SJSA1 (cell line): ENCODE measurements at places on chromosomes 4 and X. TPM values are rescaled to one million over a fixed set of nuclear protein-coding genes. Genes with fewer than 3 reads are reported as not detected.

The USP17L11 gene
- total RNA-seq: not detected in 2 replicates

GRCh38 chr4:61938250-61938846 is 738.2 kb downstream of the ADGRL3 start:
- no peaks in the 10 kb centered on the region for H3K36me3 ChIP-seq
- H3K4me1 ChIP-seq: no peaks in the 10 kb centered on the region
- no peak overlapping the region for H3K4me3 ChIP-seq
- no peak overlapping the region for H3K27ac ChIP-seq

The MAGEA12 gene
- total RNA-seq: not detected in 2 replicates

The GLRA3 gene
- total RNA-seq: not detected in 2 replicates

GRCh38 chr4:128161138-128161537 is 100.0 kb downstream of the LARP1B start:
- DNase-seq: no peak
- no peak overlapping the region for H3K4me3 ChIP-seq
- peaks cover 52% of the 10 kb centered on the region for H3K4me1 ChIP-seq
- no peaks in the 10 kb centered on the region for H3K36me3 ChIP-seq

- peaks cover 5% of the 10 kb centered on the region for H3K4me1 ChIP-seq
- H3K27ac ChIP-seq: no peak overlapping the region
- DNase-seq: no peak
- no peaks in the 10 kb centered on the region for H3K27me3 ChIP-seq
- H3K36me3 ChIP-seq: no peaks in the 10 kb centered on the region
- H3K4me3 ChIP-seq: no peak overlapping the region
Measured at GRCh38 chrX:10557166-10557565, 63.2 kb downstream of the MID1 start.

DNA sequence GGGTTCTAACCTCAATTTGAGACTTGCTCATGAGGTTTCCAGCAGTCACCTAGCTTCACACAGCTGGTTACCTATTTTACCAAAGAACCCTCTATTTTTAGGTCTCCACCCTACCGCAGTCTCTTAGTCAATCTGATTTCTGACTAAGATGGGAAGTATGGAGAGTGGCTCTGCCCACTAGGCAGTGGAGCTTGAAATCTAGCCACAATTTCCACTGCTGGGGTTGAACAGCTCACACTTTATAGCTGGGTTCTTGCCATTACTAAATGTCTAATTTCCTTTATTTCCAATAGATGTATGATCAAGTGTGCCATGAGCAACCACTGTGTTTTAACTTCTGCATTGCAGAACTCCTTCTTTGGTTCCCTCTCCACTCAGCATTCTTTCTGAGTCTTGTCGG is 43.1 kb downstream of the GASK1B start:
- no peak overlapping the region for H3K27ac ChIP-seq
- no peaks in the 10 kb centered on the region; the same call in 1 of the 2 replicates for H3K27me3 ChIP-seq
- no peak overlapping the region for H3K4me3 ChIP-seq
- no peak for DNase-seq
- H3K36me3 ChIP-seq: no peaks in the 10 kb centered on the region

The RHOXF1 gene
- not detected in 2 replicates for total RNA-seq

- DNase-seq: no peak
- H3K36me3 ChIP-seq: no peaks in the 10 kb centered on the region
- H3K4me3 ChIP-seq: no peak overlapping the region
- H3K27me3 ChIP-seq: no peaks in the 10 kb centered on the region
- H3K4me1 ChIP-seq: no peaks in the 10 kb centered on the region
Measured at GRCh38 chr4:65420036-65420435, 250.3 kb downstream of the EPHA5 start.

DNA sequence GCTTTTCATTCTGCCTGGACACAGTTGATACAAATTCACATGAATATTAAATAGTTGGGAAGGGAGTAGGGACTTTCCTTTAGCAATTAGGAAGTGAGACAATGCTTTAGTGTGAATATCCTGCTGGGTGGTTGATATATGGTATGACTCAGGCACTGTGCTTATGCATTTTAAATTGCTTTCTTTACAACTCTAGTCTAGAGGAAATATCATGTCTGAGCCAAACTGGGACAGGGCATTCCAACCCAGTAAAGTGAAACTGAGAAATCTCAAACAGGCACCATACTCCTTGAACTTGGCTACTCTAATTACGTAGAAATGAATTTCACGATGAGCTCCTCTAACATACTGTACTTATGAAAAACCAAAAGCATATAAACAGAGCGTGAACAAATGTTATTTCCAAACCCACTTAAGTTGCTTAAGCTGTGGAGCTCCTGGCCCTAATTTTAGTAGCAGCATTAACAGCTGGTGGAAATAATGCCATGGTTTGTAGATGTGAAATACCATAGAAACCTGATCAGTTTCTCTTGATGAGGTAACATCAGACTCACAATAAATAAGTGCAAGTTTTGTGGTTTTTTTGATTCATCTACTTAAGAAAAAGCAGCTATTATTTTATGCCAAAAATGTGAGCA is 242.9 kb upstream of the GK2 start:
- H3K27me3 ChIP-seq: no peaks in the 10 kb centered on the region
- no peak overlapping the region for H3K4me3 ChIP-seq
- peaks cover 7% of the 10 kb centered on the region; the same call in 1 of the 2 replicates for H3K4me1 ChIP-seq
- H3K36me3 ChIP-seq: no peaks in the 10 kb centered on the region
- DNase-seq: no peak

DNA sequence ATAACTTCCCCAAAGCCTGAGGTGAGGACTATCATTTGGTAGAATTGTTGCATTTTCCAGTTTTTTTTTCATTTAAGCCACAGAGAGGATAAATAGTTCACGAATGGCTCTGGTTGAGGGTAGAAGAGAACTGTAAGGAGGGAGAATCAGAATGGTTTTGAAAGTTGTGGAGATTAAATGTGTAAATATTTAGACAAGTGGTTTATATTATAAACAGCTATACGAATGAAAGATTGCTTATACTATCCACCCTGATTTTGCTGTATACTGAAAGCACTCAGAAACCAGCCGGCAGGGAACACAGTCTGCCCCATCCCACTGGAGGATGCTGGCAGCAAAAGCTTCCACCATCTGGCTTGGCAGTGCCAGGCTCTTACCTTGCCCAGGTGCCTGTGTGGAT is 341.1 kb downstream of the RAPGEF2 start:
- H3K36me3 ChIP-seq: no peaks in the 10 kb centered on the region

- H3K27ac ChIP-seq: no peak overlapping the region
- peaks cover 6% of the 10 kb centered on the region; the same call in 1 of the 2 replicates for H3K27me3 ChIP-seq
- H3K4me1 ChIP-seq: no peaks in the 10 kb centered on the region
- H3K4me3 ChIP-seq: no peak overlapping the region
Measured at GRCh38 chr4:68905598-68905938, 46.0 kb downstream of the UGT2A3 start.

The SUPT20HL1 gene
- not detected in 2 replicates for total RNA-seq

GRCh38 chrX:149704664-149705063 is 7.2 kb upstream of the MAGEA11 start:
- H3K27me3 ChIP-seq: no peaks in the 10 kb centered on the region
- no peak overlapping the region for H3K4me3 ChIP-seq
- no peaks in the 10 kb centered on the region for H3K36me3 ChIP-seq
- H3K27ac ChIP-seq: no peak overlapping the region
- DNase-seq: no peak

DNA sequence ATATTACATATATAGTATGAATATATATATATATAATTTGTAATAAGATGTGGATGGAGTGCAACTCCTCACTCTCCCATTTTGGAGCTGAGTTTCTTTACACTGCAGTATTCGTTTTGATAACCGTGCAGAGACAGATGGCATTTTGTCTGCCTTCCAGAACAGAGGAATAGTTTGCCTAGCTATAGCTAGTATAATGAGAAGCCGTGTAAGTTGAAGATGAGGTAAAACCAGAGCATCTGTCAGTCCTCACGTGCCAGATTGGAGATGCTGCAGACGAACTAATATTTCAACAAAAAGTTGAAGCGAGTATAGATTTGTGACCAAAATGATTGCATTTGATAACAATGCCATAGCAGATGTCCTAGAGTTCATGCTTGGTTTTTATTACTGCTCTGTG is 180.6 kb downstream of the FMR1NB start:
- no peaks in the 10 kb centered on the region for H3K36me3 ChIP-seq
- DNase-seq: no peak
- H3K27ac ChIP-seq: no peak overlapping the region
- H3K4me1 ChIP-seq: no peaks in the 10 kb centered on the region
- no peak overlapping the region for H3K4me3 ChIP-seq

- H3K4me1 ChIP-seq: no peaks in the 10 kb centered on the region
- H3K36me3 ChIP-seq: no peaks in the 10 kb centered on the region
- no peak overlapping the region for H3K4me3 ChIP-seq
- no peak overlapping the region for H3K27ac ChIP-seq
- no peaks in the 10 kb centered on the region for H3K27me3 ChIP-seq
Measured at GRCh38 chrX:149757206-149758067, 16.4 kb upstream of the HSFX1 start.

DNA sequence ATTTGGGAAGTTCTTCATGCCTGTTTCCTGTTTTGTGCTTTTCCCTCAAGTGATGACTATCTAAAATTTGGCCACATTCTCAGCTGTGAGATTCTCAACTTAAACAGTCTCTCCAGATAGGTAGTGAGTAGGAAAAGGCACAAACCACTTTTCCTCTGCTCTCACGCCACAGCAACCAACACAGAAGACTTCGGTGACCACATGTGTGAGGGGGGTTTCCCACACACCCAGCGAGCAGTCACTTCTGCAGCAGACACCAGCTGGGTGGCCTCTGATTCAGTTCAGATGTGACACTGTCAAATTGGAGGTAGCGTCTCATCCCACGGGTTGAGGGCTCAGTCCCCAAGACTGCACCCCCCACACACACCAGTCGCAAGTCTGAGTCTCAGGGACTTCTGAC is 25.1 kb upstream of the CLDN34 start:
- peak; percentile 58 for DNase-seq
- no peak overlapping the region for H3K4me3 ChIP-seq
- no peaks in the 10 kb centered on the region for H3K4me1 ChIP-seq
- no peaks in the 10 kb centered on the region for H3K36me3 ChIP-seq
- H3K27me3 ChIP-seq: no peaks in the 10 kb centered on the region
- no peak overlapping the region for H3K27ac ChIP-seq

The POLN gene
- 0.61 TPM in 1 of 2 replicates, not detected in the other for total RNA-seq

DNA sequence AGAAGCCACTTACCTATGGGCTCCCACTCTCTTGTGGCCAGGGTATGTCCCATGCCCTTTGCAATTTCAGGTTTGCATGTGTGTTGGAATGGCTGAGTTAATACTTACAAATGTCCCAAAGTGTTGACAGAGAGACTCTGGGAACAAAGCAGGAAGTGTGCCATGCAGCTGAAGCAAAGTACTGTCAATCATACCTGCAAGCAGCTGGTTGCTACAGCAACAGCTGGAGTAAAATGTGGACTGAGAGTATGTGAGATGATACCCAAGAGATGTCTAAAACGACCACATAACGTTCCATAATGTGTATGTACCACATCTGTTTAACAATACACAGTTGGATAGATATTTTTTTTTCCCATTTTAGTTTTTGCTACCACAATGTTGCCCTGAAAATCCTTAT is 82.8 kb upstream of the CAMK2D start:
- H3K27me3 ChIP-seq: no peaks in the 10 kb centered on the region
- H3K4me1 ChIP-seq: no peaks in the 10 kb centered on the region
- H3K27ac ChIP-seq: no peak overlapping the region
- H3K4me3 ChIP-seq: no peak overlapping the region

The OPHN1 gene
- 7.8 and 9.1 TPM in 2 replicates for total RNA-seq

DNA sequence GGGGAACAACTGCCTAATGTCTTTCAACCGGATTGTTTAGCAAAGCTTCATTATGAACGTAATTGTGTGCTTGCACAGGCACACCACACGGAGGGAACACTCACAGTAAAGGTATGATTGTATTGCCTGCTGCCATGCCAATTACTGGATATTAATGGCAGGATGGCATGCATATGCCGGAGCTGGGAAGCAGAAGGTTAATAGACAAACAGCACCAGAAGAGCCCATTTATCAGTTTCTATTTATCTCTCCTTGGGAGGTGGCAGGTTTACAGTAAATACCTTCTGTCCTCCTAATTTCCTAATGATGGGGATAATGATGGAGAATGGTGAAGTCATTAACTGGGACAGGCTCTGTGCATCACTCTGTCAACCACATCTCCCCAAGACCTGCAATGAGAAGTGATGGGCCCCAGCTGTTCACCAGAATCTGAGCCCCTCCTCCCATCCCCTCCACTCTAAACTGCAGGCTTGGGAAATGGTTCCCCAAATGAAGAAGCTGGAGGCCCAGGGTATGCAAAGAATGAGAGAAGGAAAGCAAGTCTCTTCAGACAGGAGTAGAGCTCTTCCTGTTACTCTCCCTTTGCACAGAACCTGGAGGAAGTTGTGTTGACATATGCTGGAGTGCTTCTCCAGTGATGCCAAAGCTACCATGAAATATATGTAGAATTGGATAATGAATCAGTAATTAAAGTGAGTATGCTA is 160.8 kb downstream of the NAA11 start:
- no peaks in the 10 kb centered on the region for H3K4me1 ChIP-seq
- H3K4me3 ChIP-seq: no peak overlapping the region
- H3K27ac ChIP-seq: no peak overlapping the region
- H3K36me3 ChIP-seq: no peaks in the 10 kb centered on the region
